Kasumi-1 (cell line): ENCODE measurements at places on chromosomes 4 and X.
A peak's percentile ranks its signal among the peaks of the same experiment; 100 is the strongest.

DNA sequence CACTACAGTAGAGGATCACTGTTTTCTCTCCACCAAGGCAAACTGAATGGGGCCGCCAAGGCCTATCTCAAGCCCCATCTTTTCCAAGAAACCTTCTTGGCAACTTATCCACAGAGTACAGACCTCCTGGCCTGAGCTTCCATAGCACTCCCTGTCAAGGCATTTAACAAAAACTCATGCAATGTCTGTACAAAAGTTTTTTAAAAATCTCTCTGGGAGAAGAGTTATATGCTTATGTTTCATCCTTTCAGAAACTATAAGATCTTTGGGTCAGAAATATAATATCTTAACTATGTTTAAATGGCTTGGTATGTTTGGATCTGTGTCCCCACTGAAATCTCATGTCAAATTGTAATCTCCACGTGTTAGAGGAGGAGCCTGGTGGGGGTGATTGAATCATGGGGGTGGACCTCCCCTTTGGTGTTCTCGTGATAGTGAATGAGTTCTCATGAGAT is 13.6 kb downstream of the ADAMTS3 start:
- no peak for DNase-seq

- DNase-seq, result peak; percentile 76
These were observed 291.6 kb upstream of the HS3ST1 start for GRCh38 chr4:11720292-11720691.

DNA sequence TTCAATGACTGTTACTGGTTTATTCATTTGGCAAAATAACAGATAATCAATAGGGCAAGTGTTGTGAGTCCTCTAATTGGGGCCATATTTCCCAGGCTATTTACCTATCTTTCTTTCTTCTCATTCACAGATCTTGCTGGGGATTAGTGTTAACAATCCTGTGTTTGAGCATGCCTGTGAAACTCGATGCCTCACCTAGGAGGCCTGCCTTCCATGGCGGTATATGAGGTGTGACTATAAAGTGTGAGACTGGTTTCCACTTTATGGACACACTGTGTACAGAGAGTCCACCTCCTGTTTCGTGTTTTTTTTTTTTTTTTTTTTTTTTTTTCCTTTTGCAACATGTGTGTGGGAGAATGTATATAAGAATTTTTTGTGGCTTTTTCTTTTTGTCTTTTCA is 199.3 kb downstream of the BMPR1B start:
- no peak for DNase-seq

DNA sequence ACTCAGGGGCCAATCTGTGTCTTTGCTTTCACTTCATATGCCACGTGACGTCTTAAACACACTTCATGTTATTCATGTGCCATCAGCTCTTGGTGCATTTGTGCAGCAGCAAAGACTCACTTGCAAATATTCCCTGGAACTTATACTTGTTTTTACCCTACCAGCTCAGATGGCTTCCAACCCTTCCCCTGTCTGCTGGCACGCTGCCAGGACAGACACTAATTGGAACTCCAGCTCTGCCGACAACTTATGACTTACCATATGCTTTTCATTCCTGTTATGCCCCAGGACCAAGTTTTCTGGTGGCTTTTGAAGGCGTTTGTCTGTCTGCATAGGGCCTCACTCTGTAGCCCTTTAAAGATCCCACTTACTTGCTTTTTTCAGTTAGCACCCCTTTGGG is 261.7 kb upstream of the GNPDA2 start:
- DNase-seq, result no peak

DNA sequence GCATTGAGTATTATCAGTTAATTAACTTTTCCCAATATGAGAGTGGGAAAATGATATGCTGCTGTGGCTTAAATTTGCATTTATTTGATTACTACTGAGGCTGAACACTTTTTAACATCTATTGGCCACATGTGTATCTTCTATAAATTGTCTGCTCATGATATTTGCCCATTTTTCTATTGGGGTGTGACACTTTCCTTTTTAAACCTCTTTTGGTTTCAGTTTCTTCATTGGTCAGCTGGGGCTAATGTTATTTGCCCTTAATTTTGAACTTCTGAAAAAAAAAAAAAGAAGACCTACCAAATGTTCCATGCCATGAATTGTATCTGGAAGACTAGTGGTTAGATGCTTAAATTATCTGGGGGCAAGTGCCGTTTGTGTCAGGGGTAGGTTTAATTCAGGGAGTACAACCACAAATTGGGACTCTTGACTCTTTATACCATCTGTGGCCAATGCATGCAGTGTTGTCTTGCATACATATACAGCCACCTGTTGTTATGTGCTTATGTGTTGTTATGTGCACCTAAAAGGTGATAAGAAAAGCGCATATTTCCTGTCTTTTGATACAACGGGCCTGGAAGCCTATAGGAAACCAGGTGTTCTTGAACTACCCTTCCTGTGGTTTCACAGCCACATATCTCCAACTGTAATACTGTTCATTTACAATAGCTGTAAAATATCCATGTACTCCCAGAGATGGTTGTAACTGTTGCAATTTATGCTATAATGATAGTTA is 49.0 kb downstream of the SH2D1A start:
- DNase-seq, result no peak

- DNase-seq, result no peak
These were observed 63.9 kb upstream of the PTPN13 start for GRCh38 chr4:86530183-86530582.
